ENCODE measurements at places on chromosomes 4 and X.

DNA sequence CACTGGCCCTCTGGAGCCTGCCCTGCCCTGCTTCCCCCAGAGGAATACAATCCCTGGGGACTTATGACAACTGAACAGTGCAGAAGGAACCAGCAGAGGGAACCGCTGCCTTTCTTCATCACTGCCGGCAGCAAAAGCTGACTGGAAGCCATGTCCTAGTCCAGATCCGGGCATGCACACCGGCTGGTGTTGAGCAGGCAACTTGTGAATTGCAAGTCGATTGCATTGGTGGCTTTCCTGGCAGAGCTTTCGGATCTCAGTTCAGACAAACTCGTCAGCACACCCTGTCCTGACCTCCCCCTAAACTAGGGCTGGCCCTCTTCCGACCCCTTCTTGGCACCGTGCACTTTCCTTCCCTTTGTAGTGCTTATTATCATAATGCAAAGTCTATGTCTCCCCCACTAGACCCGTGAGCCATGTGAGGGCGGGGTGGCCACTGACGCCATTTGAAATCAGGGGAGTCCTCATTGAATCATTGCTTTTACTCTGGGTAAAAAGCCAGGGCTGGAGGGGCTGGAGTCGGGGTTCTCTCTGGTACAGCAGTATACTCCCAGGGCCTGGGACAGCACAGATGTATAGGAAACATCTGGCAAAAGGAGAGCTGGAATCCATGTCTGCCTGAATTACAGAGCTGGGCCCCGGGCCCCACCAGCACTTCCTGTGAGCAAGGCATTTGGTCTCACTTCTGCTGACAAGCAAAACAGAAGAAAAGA lies 1.8 kb downstream of the ARHGAP4 start:
- no peak for DNase-seq

DNA sequence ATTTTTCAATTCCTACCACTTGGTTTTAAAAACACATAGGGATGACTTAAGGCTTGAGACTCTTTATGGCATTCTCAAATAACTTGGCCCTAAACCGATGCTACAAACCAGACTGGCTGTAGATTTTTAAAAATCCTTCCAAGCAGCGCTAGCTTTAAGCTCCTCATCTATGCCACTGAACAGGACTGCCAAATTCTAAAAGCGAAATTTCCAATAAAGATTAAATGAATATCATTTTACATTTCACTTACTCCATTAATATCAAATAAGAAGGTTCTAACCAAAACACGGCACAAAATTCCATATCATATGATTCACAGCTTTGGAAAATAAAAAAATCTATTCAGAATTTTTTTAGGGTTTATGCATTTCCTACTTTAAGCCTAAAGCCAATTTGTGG lies 134.2 kb downstream of the FANCB start:
- DNase-seq = no peak

DNA sequence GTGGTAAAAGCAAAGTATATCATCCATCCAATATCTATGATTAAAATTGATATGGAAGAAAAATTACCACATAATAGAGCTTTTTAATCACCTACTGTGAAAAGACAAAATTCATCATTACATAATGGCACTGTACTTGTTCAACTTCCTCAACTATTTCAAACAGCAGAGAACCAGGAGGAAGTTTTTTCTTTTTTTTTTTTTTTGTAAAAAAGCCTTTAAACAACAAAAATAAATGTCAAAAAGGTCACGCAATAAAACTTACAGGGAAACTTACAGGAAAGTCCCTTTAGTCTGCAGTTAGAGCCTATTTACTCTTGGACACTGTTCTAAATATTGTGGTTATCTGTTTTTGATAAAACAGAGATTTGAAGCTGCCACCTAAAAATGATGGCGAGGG lies 4.8 kb downstream of the PDGFC start:
- DNase-seq = no peak

GRCh38 chrX:133992882-133993281 lies 7.5 kb upstream of the GPC3 start:
- no peak for DNase-seq

DNA sequence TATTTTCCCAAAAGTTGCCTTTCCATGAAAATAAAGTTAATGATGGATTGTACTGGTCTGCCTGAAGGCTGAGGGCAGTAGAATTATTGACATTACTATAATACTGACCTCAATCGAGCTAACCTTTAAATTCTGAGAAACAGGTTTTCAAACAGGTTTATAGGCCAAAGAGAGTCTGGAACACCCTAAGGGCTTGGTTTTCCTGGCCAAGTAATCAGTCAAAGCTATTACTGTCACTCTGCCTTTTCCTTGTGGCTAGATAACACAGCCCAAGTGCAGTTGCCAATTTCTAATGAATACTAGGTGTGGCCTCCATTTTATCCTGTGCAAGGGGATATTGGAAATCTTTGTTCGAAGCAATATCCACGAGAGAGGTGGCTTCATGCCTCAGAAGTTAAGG lies 75.2 kb downstream of the INTS12 start:
- no peak for DNase-seq

DNA sequence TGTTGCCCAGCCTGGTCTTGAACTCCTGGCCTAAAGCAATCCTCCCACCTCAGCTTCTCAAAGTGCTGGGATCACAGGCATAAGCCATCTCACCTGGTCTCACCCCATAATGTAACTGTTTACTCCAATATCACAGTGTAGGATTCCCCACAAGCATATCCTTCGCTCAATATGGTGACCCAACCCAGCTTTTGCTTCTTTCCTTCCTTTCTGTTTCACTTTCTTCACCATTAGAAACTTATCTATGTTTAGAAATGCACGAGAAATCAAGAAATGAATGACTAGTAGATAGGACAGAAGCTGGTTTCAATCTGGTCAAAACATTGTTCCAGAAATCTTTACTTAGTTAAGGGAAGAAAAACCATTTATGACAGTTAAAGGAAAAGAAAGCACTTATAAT lies 18.9 kb downstream of the TSPAN5 start:
- no peak for DNase-seq

- no peak for DNase-seq
These were observed 66.3 kb downstream of the CRMP1 start for GRCh38 chr4:5826437-5827107.

DNA sequence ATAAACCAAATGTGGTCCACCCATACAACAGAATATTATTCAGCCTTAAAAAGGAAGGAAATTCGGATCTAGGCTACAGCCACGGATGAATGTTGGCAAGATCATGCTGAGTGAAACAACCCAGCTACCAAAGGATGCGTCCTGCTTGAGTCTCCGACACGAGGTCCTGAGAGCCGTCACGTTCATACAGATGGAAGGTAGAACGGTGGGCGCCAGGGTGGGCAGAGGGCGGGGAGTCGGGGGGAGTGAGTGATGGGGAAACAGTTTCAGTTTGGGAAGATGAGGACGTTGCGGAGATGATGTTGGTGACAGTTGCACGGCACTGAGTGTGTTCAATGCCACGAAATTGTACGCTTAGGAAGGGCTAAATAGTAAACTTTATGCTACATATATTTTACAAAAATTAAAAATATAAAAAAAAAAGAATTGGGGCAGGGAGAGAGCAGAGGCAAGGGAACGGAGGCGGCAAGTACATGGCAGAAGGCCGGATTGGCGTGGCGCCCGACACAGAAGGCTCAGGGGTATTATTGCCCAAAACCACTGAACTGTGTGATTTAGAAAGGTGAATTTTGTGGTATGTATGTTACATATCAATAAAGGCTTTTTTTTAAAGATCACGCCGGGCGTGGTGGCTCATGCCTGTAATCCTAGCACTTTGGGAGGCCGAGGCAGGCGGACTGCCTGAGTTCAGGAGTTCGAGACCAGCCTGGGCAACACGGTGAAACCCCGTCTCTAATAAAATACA lies 14.8 kb upstream of the MXD4 start:
- no peak for DNase-seq

DNA sequence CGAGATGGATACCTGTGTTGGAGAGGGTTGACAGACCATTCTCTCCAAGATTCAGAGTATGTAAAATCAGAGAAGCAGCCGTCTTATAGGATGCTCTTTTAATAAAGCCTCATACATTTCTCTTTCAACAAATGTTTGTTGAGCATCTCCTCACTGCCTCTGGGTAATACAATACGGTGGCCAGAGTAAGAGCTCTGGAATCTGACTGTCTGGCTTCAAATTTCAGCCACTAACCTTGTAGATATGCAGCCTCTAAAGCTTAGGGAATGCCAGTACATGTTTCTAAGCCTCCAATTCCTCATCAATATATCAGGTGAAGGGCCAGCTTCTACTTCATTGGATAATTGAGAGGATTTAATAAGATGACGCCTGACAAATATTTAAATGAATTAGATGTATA lies 61.3 kb downstream of the CLNK start:
- no peak for DNase-seq

DNA sequence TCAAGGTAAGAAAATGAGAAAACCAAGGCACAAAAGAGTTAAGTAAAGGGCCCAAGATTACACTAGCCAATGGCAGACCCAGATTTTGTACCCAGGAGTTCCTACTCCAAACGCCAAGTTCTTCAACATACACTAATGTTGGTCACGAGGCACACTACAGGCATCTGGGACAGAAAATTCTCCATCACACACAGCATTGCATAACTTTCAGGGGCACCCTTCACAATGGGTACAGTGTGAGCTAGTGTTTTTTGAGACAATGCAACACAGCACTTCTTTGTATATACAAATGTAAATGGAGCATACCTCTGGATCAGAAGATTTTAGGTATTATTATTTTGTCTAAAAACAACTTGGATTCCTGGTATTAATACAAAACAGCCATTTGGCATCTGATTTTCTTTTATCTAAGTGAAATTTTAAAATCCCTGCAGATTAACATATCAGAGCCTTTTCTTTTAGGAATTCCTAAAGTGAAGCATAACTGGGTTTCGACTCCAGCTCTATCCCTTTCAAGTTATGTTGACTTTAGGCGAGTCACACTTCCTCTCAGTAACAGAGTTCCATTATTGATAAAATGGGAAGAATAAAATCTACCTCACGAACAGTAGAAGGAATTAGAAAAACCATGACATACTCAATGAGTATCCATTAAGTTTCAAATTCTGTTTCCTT lies 41.1 kb downstream of the ADGRA3 start:
- DNase-seq = no peak

GRCh38 chr4:5337731-5338130 lies 286.5 kb downstream of the STK32B start:
- no peak for DNase-seq

- no peak for DNase-seq
These were observed 85.9 kb downstream of the ARSJ start for GRCh38 chr4:113893546-113893945.

DNA sequence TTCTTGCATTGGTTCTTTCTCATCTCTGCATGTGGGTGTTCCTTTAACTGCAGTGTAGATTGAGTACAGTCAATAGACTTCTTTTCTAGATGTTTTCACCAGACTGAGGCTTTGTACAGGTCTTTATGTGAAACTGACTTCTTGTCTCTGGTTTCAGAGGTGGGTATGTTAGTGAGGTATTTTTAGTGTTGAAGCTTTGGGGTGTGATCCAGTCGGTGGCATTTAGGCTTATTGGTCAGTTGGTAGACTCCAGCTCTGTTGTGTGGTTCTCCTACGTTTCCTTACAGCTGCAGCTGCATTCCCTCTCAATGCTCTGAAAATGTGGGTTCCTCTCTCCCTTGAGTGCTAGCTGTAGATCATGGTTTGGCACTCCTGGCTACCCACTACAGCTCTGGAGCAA lies 21.3 kb upstream of the AMBN start:
- no peak for DNase-seq

DNA sequence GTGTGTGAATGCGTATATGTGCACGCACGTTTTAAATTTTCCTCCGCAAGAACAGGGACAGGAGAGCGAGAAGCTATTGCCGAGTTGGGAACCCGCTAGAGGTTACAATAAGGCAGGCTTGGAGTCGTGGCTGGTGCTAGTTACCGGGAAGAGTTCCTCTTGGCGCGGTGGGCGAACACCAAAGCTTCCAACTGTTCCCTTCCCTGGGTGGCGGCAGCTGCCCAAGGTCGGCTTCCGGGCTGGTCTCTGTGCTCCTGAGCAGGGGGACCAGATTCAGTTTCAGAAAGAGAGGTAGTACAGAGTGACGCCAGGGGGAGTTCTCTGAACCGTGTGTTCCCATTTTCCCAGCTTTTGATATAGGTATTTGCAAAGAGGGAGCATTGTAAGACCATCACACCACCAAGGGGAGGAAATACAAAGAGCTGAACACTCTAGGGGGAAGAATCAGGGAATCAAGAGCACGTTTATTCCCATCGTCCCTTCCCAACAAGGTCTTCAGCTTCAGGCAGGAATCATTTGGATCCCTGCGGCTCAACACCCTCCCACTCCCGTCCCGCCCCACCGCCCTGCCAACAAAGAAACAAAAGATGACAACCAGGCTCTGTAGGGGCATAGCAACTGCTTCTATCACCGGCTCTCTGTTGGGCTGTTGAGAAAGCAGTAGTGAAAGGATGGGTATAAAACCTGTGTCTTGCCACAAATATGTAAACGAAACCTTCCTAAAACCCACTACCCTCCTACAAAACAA lies 113.6 kb upstream of the TEX13C start:
- no peak for DNase-seq

GRCh38 chrX:67787196-67787595 lies 243.4 kb downstream of the AR start:
- no peak for DNase-seq

DNA sequence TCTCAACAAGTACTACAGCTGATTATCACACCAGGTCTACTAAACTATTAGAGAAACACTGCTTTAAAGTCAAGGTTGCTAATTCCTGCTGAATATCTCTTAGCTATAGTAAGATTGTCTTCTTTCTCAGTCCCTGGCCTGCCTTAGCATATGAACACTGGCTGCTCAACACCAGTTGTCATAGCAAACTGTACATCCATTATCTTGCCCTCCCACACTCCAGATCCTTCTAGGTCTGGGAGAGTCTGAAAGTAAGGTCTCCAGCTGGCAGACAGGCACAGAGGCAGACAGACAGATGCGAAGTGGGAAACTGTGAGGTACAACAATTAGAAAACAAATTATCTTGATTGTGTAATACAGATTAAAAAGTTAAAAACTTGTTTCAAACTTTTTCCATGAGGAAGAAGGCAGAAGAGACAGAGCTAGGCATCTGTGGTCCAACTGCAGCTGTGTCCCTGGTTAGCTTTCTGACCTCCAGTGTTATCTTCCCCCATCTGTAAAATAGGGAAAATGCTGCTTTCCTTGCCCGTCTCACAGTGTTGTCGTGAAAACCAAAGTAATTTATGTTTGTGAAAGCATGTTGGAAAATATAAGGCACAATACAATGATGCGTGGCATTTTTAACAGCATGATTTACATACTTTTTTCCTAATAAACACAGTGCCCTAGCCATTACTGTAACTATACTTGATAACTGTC lies 133.8 kb downstream of the KLHL13 start:
- no peak for DNase-seq

DNA sequence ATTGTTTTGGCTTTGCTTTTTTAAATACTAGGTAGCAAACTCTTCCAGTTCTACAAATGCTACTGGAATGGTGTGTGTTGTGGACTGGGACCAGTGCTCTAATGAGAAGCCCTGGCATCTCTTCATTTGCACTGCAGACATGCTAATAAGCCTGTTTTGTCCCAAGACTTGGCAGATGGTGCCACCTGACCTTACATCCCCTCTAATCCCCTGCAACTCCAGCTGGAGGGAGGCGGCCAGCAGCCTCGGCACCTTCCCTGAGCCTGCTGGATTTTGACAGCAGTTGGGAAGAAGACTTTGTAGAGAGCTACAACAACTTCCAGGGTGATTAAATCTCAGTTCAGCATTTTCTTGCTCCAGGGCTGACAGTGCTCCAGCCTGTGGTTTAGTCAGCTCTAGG lies 200.0 kb downstream of the DCLK2 start:
- no peak for DNase-seq

All from stimulated activated CD4-positive, alpha-beta T cell treated with anti-CD3 and anti-CD28 coated beads, Interleukin-1b, Interleukin-23, amount 100 ng/mL, for 24 hours (primary cell).